ENCODE measurements at places on chromosomes 12 and 14.

- no peak for DNase-seq
Measured at GRCh38 chr12:111384596-111384995, 15.7 kb upstream of the PHETA1 start.

GRCh38 chr14:50874757-50875156, 2.9 kb downstream of the ABHD12B start:
- no peak for DNase-seq

DNA sequence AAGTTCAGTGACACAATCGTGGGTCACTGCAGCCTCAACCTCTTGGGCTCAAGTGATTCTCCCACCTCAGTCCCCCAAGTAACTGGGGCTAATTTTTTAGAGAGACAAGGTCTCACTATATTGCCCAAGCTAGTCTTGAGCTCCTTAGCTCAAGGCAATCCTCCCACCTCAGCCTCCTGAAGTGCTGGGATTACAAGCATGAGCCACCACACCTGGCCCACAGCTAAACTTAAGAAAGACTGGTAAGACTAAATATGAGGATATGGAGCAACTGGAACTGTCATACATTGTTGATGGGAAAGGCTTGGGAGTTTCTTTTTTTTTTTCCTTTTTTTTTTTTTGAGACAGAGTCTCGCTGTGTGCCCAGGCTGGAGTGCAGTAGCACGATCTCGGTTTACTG, 34.0 kb downstream of the VRTN start:
- no peak for DNase-seq

GRCh38 chr14:80477388-80478160, 266.3 kb upstream of the DIO2 start:
- DNase-seq = no peak

GRCh38 chr12:1498199-1498740, 96.1 kb downstream of the FBXL14 start:
- DNase-seq = no peak

GRCh38 chr12:120264086-120264903, 1.2 kb downstream of the PXN start:
- DNase-seq = no peak

GRCh38 chr14:79043194-79043889, 873.2 kb downstream of the NRXN3 start:
- DNase-seq = no peak

DNA sequence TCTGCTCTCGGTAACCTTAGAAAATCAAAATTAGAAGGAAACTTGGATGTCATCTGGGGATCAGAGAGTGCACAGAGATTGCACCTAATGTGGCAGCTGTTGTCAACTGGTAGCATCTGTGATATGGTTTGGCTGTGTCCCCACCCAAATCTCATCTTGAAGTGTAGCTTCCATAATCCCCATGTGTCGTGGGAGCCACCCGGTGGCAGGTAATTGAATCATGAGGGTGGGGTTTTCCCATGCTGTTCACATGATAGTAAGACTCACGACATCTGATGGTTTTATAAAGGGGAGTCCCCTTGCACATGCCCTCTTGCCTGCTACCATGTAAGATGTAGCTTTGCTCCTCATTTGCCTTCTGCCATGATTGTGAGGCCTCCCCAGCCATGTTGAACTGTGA, 127.7 kb upstream of the SRRM4 start:
- no peak for DNase-seq

- no peak for DNase-seq
Measured at GRCh38 chr12:3598896-3599860, 108.2 kb downstream of the PRMT8 start.

- DNase-seq = no peak
Measured at GRCh38 chr14:61193476-61193875, 87.7 kb downstream of the TMEM30B start.

- no peak for DNase-seq
Measured at GRCh38 chr14:25056688-25057078, 6.7 kb upstream of the STXBP6 start.

DNA sequence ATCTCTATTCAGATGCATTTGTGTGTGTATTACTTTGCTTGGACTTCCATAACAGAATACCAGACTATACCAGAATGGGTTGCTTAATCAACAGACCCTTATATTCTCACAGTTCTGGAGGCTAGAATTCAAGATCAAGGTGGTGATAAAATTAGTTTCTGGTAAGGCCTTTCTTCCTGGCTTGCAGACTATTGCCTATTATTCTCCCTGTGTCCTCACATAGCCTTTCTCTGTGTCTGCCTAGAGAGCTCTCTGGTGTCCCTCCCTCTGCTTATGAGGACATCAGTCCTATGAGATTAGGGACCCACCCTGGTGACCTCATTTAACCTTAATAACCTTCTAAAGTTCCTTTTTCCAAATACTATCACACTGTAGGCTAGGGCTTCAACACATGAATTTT, 106.0 kb downstream of the FAR2 start:
- DNase-seq = no peak

GRCh38 chr12:9745199-9745598, 12.3 kb upstream of the CLECL1 start:
- no peak for DNase-seq

- DNase-seq = no peak
Measured at GRCh38 chr14:35921745-35922144, 95.6 kb downstream of the BRMS1L start.

DNA sequence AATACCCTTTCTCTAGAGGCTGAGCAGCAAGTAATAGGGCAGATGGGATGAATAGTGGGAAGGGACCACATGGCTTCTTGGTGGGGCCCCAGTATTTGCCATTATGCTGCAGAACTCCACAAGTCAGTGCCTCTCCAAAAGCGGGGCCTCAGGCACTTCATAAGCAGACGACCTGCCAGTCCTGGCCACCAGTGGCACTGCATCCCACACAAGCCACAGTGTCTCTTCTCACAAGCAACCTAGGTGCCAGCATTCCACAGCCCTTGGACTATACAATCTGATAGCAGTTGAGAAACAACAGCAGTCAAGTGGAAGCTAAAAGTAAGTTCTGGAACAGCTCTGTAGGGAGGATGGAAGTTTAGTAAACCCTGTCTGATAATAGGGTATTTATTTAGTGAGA, 4.2 kb upstream of the SLC8A3 start:
- no peak for DNase-seq

GRCh38 chr12:82029936-82030335, 270.8 kb upstream of the PPFIA2 start:
- no peak for DNase-seq

DNA sequence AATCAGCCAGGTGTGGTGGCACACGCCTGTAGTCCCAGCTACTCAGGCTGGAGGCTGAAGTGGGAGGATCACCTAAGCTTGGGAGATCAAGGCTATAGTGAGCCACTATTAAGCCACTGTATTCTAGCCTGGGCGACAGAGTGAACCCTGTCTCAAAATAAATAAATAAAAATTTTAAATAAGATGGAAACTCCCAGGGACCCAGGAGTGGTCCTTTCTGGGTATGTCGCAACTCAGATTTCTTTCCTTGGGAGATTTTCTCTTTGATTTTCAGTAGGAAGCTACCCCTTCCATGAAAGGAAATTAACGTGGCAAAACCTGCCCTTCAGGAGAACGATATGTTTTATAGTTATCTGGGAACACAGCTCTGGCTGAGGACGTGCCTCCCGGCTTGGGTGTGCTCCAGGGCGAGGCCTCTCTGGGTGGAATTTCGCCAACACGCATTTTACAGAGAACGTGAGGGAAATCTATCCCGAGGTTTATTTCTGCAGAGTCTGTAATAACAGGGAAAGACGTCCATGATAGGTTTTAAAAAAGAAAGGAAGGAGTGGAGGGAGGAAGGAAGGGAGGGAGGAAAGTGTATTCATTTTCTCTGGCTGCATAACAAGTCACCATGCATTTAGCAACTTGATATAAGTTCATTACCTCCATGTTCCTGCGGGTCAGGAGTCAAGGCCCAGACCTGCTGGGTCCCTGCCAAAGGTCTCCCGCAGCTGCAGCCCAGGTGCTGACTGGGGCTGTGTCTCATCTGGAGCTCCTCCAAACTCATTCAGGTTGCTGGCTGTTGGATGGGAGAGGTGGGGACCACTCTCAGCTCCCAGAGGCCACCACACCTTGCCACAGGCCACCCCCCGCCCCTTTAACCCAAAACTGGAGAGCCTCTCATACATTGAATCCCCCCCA, 80.6 kb upstream of the GSC start:
- DNase-seq = no peak

DNA sequence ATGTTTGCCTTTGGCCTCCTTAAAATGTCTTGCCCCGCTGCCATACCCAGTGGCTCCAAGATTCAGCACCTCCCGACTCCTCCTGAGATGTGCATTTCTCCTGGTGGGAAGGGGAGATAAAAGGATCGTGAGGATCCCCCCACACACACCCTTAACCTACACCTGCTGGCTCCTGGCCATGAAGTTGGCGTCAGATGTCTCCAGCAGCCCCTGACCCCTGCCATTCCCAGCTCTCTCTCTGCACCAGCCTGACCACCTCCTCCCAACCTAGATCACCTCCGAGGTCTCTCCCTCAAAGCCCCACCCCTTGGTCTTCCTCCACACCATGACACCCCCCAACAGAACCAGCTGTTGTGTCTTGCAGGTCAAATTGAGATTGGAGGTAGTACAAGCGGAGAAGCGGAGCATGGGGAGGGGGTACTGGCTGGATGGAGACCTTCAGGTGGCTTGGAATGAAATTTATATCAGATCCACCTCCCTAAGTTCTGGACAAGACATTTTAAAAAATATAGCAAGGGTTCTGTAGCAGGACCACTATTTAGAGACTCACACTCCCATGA, 151.1 kb upstream of the FKBP4 start:
- no peak for DNase-seq

- DNase-seq = no peak
Measured at GRCh38 chr14:102497998-102498677, 11.4 kb downstream of the ANKRD9 start.

GRCh38 chr12:38160318-38161122, 156.1 kb upstream of the ALG10B start:
- no peak for DNase-seq

DNA sequence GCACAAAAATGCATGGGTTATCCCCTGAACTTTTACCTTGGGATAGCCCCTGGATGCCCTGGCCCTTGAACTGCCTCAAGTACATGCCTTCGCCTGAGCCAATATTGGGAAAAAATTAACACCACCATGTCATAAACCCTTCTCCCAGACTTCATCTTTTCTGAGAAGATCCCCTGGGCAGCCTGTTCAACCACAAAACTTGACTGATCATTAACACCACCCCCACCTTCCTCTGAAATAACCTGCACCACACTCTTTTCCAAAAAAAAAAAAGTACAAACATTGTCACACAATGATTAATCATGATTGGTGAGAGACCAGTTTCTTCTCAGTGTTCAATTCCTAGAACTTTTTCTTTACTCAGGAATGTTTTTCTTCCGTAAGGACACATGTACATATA, 217.9 kb downstream of the PAX9 start:
- no peak for DNase-seq

- no peak for DNase-seq
Measured at GRCh38 chr14:51117593-51117992, 22.7 kb upstream of the TRIM9 start.

GRCh38 chr14:23068789-23069412, 11.6 kb upstream of the CDH24 start:
- DNase-seq = no peak

- DNase-seq = no peak
Measured at GRCh38 chr14:33675415-33676130, 275.3 kb downstream of the EGLN3 start.

- no peak for DNase-seq
Measured at GRCh38 chr12:118750666-118751065, 230.7 kb upstream of the SRRM4 start.

- DNase-seq = no peak
Measured at GRCh38 chr12:128864516-128865186, 11.4 kb downstream of the GLT1D1 start.

DNA sequence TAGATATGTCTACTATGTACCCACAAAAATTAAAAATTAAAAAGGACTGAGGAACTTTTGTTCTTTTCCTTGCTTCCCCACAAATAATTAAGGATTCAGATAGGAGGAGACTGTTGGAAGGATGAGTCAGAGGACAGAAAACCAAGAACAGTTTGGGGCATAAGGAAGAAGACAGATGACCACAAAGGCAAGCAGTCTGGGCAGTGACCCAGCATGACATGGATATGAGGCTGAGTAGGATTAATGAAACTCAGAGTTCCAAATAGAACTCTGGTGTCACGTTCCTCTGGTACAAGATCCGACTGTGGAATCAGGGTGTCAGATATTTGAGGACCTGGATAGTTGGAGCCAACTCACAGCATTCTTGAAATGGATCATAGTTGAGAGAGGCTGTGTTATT, 89.3 kb upstream of the SLC38A4 start:
- DNase-seq = no peak

DNA sequence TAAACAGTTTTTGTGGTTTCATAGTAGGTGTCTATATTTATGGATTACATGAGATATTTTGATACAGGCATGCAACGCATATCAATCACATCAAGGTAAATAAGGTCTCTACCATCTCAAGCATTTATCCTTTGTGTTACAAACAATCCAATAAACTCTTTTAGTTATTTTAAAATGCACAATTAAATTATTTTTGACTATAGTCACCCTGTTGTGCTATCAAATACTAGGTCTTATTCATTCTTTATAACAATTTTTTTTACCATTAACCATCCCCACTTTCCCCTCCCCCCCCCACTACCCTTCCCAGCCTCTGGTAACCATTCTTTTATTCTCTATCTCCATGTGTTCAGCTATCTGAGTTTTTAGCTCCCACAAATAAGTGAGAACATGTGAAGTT, 175.7 kb upstream of the FBXO33 start:
- no peak for DNase-seq

DNA sequence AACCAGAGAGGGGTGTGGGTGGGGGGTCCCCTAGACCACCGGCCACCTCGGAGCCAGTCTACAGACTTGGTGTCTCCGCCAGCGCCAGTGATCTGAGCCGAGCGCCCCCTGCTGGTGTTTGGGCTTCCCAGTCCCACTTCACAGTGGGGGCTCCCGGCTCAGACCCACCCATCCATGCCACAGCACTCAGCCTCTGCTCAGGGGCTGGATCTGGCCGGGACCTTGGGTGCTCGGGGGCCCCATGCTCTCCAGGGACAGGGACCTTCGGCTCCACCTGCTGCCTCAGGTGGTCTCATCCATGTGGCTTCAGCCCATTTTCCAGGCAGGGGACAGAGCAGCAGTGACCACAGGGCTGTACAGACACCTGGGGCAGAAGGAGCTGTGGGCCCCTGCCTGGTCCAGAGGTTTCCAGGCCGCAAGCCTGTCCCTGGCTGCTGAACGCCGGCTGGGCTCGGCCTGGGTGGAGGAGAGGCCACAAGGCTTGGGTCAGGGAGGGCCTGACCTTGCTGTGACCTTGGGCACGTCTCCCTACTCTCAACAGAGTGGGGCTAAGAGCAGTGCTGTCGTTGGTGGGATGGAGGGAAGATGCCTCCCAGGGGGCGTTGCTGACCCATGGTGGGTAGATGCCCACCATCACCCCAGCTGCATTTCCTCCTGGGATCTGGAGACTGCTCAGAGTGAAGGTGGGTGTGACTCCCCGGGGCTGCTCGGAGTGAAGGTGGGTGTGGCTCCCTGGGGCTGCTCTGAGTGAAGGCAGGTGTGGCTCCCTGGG, 86.3 kb downstream of the KIF26A start:
- DNase-seq = no peak

Measured in NCI-H1436 treated with DMSO at 0.1 percent for 48 hours (cell line).